ENCODE measurements at places on chromosomes 12 and 14.
A peak's percentile ranks its signal among the peaks of the same experiment; 100 is the strongest.

GRCh38 chr14:85991156-85991555 lies 461.2 kb downstream of the FLRT2 start:
- no peak for DNase-seq

DNA sequence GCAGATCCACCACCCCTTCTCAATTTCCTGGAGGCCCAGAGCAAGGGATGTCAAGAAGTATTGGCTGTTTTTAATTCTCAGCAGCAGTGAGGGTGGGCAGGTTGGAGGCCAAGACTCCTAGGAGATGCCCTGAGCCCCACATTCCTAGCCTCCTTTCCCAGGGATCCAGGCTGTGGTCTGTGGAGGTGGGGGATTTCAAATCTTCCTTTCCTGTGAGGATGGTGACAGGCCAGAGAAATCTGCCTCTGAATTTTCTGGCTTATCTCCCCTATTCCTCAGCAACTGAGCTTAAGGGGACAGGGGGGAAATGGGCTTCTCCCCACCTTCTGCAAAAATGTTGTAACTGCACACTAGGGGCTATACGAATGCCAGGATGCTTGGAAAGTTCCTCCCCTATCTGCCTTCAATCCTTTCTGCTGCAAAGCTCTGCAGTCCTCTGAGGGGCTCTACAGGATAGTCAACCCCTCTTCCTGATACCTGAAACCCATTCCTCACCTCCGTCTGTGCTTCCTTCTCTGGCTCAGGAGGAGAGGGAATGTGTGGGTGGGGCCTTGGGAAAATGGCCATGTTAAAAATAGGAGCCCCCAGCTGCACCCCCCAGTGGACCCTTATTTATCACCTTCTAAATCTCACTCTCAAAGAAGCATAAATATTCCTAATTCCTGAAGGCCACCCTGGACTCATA lies 6.6 kb downstream of the GPR84 start:
- no peak for DNase-seq

DNA sequence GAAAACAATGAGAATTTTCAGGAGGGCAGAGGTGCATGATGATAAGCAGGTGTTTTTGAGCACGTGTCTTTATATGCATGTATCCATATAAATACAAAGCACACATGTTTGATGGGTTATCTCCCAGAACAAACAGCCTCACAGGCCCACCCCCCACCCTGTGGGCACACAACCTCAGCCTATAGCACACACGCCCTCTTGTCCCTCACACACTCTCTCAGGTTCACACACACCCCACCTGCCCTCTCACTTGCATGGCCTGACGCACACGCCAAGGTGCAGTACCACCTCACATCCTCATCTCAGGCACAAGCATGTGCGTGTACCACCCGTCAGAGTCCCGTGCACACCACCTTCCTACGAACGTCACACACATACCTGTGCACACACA lies 8.6 kb upstream of the KRT8 start:
- peak; percentile 63 for DNase-seq

DNA sequence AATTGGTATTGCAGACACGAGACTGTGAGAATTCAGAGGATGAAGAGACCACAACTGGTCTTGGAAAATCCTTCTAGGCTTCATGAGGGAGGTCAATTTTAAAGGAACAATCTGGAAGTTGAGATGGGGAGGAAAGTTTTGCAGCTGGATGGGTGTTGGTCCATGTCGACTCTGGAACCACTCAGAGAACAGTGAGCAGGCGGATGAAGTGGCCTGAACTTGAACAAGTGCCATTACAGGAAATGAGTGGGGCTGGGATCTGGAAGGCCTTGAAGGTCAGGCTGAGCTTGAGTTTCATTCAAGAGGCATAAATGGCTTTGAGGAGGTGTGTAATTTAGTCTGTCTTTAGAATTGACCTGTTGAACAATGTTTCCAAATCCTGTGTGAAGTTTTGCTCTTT lies 140.9 kb downstream of the GALC start:
- no peak for DNase-seq

- no peak for DNase-seq
These were observed 13.4 kb upstream of the PTGDR start for GRCh38 chr14:52254086-52254485.

- DNase-seq = no peak
These were observed 141.5 kb downstream of the CAND1 start for GRCh38 chr12:67410667-67411067.

DNA sequence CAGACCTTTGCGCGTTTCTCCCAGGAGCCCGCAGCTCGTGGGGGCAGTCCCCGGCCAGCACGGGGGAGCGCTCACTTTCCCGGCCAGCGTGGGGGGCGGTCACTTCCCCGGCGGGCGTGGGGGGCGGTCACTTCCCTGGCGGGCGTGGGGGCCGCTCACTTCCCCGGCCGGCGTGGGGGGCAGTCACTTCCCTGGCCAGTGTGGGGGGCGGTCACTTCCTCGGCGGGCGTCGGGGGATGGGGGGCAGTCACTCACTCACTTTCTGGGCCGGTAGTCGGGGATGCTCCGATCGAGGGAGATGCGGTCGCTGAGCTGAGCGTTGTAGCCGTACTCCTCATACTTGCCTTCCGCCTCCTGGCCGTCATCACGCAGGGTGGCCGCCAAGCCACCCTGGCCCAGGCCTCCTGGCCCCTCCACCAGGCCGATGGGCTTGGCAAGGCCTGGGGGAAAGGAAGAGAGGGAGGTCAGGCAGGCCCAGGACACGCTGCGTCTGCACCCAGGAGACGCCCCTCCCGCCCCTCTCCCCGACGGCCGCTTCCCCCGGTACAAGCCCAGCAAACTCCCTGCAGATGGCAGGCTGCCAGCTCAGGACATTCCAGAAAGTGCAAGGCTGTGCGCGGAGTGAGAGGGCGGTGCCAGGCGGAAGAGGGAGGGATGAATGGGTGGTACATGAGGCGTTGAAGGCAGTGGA lies 43.3 kb downstream of the GALNT9 start:
- DNase-seq = no peak

- DNase-seq = no peak
These were observed 379.4 kb downstream of the ZFP36L1 start for GRCh38 chr14:68413509-68413908.

DNA sequence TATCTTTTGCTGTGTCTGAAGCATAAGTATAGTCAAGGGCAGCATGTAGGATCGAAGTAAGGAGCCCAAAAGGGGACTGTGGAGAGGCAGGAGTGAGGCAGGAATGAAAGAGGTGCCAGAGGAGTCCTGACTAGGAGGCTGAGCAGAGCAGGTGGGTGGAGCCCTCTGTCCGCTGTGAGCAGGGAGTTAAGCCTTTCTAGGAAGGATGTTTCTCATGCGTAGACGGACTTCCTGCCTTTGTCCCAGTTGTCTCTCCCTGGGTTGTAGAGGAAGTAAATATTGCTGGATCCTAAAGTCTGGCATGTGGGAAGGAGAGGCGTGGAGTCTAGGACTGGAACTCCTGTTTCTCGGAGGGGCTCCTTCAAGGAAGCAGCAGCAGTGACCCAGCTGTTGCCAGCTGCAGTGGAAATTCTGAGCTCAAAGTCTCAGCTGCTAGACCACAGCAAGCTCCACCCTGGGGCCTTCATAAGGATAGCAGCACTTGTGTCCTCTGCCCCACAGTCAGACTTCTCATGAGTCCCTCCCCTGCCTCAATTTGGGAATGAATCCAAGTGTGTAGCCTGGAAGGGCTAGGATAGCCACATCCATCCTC lies 44.0 kb downstream of the RBMS2 start:
- no peak for DNase-seq

DNA sequence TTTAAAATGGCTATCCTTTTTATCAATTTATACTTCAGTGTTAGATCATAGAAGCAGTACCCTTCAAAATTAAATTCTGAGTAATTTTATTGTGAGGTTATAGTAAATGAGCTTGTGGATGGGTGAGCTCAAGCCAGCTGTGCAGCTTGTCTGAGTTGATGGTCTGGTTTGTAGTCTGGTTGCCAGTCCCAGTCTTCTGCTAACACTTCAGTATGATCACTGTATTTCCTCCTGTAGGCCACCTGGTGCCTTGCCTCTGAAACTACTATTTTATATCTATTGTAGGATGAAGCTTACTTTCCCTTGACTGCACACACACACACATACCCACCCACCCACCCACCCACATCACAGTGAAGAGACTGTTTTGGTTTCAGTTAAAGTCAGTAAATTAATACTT lies 496.4 kb downstream of the PCNX1 start:
- no peak for DNase-seq

- no peak for DNase-seq
These were observed 38.4 kb upstream of the OR4E1 start for GRCh38 chr14:21712036-21712435.

GRCh38 chr14:71415404-71415690 lies 508.1 kb downstream of the PCNX1 start:
- DNase-seq = no peak

DNA sequence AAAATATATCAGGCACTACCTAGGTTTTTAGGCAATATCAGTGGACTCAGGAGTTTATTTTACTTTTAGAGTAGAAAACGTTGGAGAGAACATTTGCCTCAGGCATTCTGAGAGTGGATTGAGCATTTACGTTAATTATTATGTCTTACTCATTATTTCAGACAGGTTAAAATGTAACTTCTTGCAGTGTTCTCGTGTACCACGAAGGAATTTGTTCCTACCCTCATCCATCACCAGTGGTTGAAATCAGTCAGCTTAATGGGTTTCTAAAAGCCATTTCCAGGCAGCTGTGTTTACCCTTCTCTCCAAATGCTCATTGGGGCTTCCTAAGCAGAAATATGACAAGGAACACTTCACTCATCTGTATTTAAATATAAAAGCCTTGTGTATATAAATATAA lies 9.1 kb upstream of the LDHB start:
- DNase-seq = no peak

DNA sequence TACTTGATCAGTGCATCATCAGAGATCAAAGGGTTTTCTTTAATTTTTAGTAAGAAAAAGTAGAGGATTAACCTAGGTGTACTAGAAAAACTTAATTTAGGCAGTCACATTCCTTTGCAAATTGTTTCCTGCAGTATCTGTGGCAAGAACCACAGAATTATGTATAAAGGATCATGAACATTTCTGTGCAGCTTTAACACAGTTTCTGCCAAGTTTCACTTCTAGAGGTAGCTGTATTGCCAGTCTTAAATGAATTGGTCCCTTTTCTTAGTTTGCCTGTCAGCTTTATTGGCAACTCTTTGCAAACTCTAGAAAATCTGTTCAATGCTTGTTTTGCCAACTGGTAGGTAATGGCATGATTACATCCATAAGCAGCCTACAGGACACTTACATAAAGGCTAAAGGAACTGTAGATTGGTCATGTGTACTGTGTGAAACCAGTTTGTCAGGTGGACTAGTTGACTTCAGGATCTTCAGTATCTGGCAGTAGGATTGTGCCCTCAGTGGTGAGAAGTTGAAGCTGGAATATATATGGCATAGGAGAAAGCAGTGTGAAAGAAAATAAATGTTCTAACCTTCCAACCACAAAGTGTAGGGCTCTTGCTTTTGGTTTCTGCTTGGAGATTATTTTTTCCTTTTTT lies 75.9 kb downstream of the TTLL5 start:
- DNase-seq = no peak

- DNase-seq = no peak
These were observed 4.0 kb upstream of the MYRFL start for GRCh38 chr12:69821032-69821455.

- DNase-seq = no peak
These were observed 7.1 kb upstream of the ASCL1 start for GRCh38 chr12:102950107-102950949.

- DNase-seq = no peak
These were observed 8.0 kb downstream of the ASPG start for GRCh38 chr14:104093366-104094055.

DNA sequence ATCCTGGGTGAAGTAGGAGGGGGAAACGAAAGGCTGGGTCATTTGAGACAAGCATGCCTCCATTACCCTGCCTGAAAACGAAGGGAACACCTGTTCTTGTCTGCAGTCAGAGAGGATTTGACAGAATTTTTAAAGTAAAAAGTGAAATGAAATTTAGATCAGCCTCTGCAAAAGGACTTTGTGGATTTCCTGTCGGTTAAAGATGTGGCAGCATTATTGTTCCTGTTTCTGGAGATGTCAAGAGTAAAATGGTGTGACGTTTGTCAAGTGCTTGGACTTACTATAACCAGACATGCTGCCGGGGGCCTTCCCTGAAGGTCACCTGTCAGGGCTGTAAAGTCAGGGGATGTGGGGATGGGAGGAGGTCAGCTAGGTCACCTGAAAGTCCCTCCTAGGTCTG lies 32.0 kb downstream of the NRXN3 start:
- DNase-seq = no peak

DNA sequence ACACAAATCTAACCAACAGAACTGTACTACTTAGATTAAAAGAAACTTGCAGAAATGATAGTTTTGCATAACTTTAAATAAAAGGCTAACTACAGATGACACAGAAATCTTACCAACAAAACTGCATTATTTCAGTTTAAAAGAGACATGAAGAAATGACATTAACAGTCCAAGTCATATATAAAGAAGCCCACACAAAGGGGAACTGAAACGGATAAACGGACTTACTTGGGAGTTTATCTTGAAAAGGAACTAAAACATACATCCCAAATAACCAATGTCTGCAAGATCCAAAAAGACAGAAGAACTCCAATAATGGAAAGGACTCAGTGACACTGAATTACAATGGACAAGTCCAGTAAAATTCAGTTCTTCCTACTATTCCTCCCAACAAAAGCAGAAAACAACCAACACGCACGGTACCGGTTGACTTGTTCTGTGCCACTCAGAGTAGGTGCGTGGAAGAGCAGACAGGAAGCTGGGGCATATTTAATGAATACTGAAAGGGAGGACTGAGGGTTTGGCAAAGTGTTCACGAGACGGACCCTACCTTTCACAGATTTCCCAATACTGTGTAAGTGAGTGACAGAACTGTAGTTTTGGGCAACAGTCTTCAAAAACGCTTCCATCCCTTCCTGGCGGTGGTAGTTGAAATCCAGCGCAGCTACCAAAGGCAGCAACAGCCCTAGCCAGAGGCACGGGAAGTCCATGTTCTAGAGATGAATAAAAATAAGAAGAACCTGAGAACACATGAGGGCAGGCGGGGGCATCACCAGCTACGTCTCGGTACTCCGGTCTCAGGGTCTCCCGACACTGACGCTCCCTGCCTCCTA lies 627 bp downstream of the CPM start:
- DNase-seq = no peak

DNA sequence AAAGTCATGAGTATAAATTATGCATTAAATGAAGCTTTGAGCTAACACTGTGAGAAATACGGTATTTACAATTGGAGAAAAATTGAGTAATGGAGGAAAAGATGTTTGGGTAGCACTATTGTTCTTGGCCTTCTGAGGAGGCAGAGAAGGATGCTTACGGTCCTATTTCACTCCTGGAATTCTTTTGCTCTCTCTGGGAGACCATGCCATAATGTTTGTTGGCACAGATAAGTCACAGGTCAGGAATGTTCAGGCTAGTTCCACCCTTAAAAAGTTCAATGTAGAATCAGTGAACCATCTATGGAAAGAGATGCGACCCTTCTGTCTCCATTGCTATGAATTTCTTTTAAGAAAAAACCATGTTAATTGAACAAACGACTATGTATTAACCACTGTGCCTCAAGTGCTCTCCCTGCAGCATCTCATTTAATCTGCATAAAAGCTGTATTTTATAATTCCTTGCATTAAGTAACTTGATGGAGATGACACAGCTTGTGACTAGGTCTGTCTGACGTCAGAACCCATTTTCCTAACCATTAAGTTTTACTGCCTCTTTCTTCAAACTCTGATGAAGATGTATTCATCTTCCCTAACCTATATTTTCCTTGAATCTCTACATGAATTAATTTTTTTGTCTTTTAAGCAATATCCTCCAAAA lies 9.5 kb downstream of the BATF start:
- no peak for DNase-seq

Measured in NCI-H2107 (cell line).